ENCODE measurements at places on chromosomes 6 and 20.

DNA sequence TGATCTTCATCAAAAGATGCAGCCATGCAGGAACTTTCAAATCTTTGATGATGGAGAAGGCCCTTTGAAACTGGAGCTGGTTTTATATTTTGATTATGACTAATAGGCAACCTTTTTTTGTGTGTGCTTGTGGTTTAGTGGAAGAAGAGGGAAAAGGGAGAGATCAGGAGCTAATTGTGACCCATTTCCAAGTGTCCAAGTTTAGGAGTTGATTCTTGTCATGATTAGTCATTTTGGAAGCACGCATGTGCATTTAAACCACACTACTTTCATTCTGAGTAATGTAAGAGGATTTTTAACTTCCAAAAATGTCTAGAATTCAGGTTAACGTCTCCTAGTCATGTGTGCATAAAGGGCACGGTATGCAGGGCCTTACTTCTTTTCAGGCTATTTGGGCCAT lies 3.5 kb downstream of the FOXO3 start:
- no peak for DNase-seq

- no peak for DNase-seq
Observed at GRCh38 chr6:151962246-151962846, 154.9 kb downstream of the ESR1 start.

- DNase-seq = no peak
Observed at GRCh38 chr6:137737836-137738596, 129.0 kb upstream of the TNFAIP3 start.

GRCh38 chr6:7991536-7991935 lies 72.7 kb downstream of the BLOC1S5 start:
- DNase-seq = no peak

- DNase-seq = no peak
Observed at GRCh38 chr6:118830691-118831090, 63.3 kb upstream of the ASF1A start.

DNA sequence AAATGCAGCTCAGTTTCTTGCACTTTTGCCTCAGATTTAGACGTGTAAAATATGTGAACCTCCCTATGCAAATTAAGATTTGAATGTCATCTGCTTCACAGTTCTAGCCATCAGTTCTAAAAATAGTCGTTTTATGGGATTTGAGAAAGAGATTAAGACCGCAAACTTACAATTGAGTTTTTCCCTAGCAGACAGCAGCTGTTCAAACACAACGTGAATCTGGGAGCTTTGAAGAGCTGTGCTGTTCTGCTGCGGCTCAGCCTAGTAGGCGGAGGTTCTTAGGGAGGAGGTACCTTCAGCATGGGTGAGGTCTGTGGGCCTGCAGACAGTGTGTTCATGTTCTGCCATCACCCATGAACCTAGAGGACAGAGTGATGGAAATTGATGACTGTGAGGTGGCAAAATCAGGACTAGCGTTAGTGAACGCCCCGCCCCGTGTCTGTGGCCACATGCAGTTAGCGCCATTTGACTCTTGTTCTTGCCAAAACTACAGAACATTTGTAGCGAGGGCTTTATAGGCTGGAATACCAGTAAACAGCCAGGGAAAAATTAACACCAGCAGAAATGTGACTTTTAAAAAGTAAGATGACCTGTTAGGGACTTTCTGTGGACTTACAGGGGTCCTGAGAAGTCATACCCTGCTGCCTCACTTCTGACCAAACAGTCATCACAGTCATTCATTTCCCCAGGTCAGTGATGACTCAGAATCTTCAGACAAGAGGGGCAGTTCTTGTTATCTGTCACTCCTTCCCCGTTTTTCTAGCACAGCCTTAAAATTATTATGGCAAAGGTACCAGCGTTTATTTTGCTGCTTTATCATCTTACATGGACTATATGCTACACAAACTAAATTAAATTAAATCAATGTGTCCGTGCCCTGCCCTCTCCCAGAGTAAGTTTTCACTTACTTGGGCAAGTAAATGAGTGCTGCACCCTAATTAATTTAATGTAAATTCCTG lies 84.3 kb upstream of the TMEM181 start:
- DNase-seq = peak; percentile 60

DNA sequence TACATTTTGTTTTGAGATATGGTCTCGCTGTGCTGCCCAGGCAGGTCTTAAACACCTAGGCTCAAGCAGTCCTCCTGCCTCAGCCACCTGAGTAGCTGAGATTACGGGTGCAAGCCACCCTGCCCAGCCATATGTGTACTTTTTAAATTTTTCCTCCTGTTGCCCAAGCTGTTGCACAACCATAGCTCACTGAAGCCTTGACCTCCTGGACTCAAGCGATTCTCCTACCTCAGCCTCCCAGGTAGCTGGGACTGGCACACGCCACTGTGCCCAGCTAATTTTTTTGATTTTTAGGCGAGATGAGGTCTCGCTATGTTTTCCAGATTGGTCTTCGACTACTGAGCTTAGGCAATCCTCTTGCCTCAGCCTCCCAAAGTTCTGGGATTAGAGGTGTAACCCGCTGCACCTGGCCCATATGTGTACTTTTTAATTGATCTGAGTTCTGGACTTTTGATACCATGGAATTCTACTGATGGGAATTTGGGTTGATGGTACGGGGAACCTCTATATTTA lies 44.9 kb downstream of the ITCH start:
- DNase-seq = no peak

GRCh38 chr20:5859608-5860007 lies 90.7 kb downstream of the TRMT6 start:
- DNase-seq = no peak

- peak; percentile 4 for DNase-seq
Observed at GRCh38 chr6:87407561-87407900, 241 bp upstream of the CFAP206 start.

- DNase-seq = no peak
Observed at GRCh38 chr6:7004581-7005297, 103.0 kb upstream of the RREB1 start.

GRCh38 chr6:67362976-67363375 lies 1272.1 kb upstream of the ADGRB3 start:
- DNase-seq = no peak

- no peak for DNase-seq
Observed at GRCh38 chr6:169824021-169824420, 72.6 kb downstream of the ERMARD start.

DNA sequence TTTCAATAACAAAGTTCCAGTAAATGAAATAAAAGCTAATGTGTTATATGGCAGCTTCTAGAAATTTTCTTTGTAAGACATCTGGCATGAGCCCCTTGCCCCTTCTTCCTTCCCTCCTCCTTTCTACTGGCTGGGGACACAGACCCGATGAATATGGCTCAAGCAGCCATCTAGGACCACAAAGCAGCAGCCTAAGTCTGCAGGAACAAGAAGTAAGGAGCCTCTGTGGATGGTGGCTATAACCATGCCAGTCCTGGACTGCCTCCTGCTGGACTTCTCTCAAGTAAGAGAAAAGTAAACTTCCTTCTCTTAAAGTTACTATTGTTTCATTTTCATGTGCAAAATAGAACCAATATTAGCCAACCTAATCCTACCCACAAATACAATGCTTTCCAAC lies 114.9 kb upstream of the DST start:
- no peak for DNase-seq

DNA sequence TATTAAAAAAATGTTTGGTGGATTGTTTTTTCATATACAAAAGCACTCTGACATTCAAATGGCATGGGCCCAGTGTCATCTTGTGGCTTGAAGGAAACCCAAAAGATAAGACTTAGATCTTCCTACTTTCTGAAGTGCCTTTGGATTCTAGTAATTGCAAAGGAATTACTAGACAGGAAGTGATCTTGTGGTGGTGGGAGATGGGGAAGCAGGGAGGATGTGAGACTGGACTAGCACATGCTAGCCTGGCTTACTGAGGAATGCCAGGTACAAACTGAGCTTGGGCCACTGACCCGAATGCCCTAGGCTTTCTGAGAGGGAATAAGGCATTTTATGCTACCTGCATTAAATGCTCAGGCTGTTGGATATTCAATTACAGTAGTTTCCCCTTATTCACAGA lies 59.0 kb downstream of the AFG1L start:
- no peak for DNase-seq

- no peak for DNase-seq
Observed at GRCh38 chr6:162615016-162615705, 112.4 kb downstream of the PRKN start.

DNA sequence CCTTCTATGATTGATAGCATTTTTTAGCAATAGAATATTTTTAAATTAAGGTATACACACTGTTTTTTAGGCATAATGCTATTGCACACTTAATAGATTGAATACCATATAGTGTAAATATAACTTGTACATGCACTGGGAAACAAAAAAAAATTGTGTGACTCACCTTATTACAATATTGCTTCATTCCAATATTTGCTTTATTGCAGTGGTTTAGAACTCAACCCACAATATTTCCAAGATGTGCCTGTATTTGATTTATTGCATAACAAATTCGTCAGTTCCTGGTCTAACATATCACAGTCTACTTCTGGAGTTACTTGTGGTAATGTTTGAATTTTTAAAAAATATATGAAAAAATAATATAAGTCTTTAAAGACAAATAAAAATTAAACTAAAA lies 41.9 kb upstream of the DEFB112 start:
- no peak for DNase-seq

- no peak for DNase-seq
Observed at GRCh38 chr6:36610956-36611336, 16.8 kb downstream of the SRSF3 start.

- DNase-seq = no peak
Observed at GRCh38 chr6:33384581-33385020, 7.0 kb upstream of the KIFC1 start.

- no peak for DNase-seq
Observed at GRCh38 chr20:6665621-6666355, 101.7 kb upstream of the BMP2 start.

DNA sequence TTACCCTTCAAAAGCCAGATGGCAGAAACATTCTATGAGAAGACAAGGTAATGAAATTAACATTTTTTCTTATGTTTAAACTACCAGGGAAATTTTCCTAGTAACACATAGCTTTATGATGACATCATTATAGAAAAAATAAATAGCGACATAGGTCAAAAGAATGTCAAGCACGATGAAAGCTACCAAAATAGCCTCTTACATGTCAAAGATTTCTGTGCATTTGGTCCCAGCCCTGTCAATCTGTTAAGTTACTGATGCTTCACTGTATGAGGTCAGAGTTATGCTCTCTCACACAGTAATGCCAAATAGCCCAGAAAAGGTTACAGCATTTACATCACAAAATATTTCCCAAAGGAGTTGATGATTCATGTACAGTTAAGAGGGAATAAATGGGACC lies 199.8 kb upstream of the DEFB112 start:
- no peak for DNase-seq

All from NCI-H1694 (cell line).